ENCODE measurements at places on chromosomes 7 and 10.
A peak's percentile ranks its signal among the peaks of the same experiment; 100 is the strongest.

DNA sequence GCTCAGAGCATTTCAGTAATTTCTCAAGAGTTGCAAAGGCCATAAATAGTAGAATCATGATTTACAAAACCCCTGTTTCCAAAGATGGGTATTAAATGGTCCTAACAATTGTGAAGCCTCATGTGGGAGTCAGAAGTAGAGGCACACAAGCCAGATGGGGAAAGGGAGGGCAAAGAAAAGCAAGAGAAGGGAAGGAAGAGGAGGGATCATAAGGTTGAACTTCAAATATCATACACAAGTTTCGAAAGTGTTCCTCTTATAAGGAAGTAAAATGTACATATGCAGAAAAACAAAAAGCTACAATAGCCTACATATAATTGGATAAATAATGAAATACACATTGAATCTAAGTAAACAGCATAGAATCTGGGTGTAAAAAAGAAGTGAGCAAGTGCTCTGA, 6.0 kb downstream of the LIPN start:
- DNase-seq, result no peak

- peak; percentile 33 for DNase-seq
These were observed 24.6 kb upstream of the INMT start for GRCh38 chr7:30727061-30727945.

- no peak for DNase-seq
These were observed 31.2 kb downstream of the MYL10 start for GRCh38 chr7:101597941-101598340.

- no peak for DNase-seq
These were observed 42.3 kb upstream of the SP8 start for GRCh38 chr7:20828947-20829346.

DNA sequence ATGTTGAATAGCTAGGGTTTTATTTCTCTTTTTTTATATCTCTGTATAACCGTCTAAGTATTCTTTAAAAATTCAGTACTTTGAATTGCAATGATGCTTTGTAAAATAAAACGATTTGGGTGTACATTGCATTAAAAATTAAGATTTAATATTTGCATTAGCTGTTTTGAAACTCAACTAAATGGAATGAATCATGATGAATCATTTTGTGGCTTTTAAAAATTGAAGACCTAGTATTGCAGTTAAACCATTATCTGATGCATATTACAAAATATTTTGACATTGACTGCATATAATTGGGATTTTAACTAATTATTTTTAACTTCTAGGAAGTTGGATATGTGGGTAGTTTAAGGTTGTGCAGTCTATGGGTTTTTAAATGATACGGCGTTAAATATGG, 314.0 kb downstream of the CDK14 start:
- peak; percentile 35 for DNase-seq

- peak; percentile 24 for DNase-seq
These were observed 85.8 kb downstream of the HIF1AN start for GRCh38 chr10:100621360-100622205.

GRCh38 chr10:125156739-125157480, 3.5 kb downstream of the CTBP2 start:
- no peak for DNase-seq

- peak; percentile 79 for DNase-seq
These were observed 40.8 kb downstream of the PRPS1L1 start for GRCh38 chr7:17986851-17987250.

DNA sequence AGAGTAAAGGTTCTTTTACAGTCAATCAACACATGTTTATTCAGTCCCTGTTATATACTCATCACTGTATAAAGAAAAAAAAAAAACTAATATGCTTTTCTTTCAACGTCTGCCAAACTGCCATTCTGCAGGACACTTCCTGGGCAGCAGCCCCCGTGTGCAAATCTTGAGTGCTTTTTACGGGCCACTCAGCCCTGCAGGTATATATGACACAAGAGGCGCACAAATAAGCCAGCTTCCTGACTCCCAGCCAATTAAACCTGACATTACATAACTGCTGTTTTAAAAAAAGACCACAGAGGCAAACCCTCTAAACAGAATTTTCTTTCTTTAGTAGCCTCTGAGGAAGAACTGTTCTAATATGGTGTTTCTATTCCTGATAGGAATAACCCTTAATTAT, 263.0 kb upstream of the NEBL start:
- no peak for DNase-seq

- peak; percentile 16 for DNase-seq
These were observed 27.4 kb upstream of the ZNF438 start for GRCh38 chr10:31058795-31059703.

GRCh38 chr10:50416181-50416824, 165.0 kb upstream of the ASAH2 start:
- peak; percentile 49 for DNase-seq

- DNase-seq, result peak; percentile 49
These were observed 74.8 kb downstream of the ZRANB1 start for GRCh38 chr10:125016611-125017202.

DNA sequence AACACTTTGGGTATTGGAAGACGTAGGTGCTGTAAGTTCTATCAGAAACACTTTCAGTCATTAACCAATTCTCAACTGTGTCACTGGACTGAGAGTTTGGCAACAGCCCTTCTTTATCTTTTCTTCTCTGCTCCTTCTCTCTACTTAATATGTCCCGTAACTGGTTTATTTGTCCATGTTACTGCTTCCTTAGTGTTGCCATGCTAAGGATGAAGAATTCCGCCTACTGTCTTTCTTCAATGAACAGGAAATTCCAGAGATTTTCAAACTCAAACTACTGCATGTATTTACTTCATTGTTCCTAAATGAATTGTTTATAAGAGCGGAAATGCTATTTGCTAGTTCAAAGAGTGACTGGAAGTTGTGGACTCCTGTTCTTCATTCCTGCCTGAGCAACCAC, 143.7 kb downstream of the TAX1BP1 start:
- no peak for DNase-seq

DNA sequence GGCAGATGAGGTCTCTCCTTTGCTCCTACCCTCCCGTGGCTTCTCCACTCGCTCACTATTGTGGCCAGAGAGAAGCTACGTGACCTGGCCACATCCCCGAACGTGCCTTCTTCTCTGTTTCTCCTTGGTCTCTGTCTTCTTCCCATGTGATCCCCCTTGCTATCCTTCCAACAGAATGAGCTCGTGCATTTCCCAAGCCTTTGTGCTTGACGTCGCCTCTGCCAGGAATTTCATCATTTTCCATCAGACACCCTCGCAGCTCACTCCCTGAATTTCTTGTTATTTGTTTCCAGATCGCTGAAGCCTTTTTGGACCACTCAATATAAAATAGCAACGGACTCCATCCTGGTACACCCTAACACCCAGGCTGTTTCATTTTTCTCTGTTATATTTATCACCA, 13.8 kb upstream of the INHBA start:
- peak; percentile 54 for DNase-seq

GRCh38 chr7:134886353-134887057, 99.8 kb upstream of the AGBL3 start:
- DNase-seq, result peak; percentile 77

DNA sequence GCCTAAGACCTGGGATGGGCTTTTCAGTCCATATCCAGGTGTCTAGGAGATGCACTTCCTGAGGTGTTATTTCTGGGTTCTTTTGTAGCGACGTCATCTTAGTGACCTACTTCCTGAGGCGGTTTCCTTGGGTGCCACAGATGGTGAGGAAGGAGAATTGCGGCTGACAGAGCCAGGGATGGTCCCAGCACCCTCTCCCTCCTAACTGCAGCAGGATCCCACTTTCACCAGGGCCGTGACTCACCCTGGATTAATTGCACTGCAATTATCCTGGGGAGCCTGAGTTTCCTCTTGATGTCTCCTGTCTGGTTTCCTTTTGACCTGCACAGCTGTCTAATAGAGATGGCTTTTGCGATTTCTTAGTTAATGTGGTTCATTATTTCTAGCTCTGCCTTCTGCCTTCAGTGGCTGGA, 271.7 kb downstream of the TCF7L2 start:
- DNase-seq, result peak; percentile 5

DNA sequence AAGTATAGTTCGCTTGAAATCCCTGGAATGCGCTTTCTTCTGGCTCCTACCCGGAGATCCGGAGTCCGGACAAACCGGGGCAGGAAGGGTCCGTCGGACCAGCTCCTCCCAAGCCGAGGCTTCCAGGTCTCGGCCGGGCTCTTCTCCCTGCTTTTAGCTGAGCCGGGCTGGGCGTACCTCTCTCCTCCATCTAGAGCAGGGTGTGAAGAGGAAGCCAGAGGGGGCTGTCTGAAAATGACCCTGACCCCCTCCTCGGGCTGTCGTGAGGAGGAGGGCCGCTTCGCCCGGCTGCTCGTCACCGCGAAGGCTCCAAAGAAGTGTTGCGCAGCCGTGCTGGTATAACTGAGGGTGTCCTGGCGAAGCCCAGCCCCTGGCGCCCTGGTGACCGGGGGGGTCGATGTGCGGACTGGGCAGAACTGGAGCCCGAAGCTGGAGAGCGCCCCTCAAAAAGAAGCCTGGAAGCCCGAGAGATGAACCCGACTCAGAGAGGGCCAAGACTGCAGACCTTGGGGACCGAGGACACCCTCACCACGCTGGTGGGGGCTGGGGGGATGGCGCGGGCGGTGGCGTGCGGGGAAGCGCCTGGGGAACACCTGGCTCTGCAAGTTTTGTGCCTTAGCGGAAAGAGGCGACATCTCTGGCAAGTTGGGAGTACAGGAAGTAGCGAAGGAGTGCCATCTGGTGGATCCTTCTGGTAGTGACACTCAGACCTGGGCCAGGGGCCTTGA, 5.7 kb downstream of the KAZALD1 start:
- DNase-seq, result peak; percentile 83

GRCh38 chr10:96309628-96310320, 5.5 kb downstream of the DNTT start:
- no peak for DNase-seq

DNA sequence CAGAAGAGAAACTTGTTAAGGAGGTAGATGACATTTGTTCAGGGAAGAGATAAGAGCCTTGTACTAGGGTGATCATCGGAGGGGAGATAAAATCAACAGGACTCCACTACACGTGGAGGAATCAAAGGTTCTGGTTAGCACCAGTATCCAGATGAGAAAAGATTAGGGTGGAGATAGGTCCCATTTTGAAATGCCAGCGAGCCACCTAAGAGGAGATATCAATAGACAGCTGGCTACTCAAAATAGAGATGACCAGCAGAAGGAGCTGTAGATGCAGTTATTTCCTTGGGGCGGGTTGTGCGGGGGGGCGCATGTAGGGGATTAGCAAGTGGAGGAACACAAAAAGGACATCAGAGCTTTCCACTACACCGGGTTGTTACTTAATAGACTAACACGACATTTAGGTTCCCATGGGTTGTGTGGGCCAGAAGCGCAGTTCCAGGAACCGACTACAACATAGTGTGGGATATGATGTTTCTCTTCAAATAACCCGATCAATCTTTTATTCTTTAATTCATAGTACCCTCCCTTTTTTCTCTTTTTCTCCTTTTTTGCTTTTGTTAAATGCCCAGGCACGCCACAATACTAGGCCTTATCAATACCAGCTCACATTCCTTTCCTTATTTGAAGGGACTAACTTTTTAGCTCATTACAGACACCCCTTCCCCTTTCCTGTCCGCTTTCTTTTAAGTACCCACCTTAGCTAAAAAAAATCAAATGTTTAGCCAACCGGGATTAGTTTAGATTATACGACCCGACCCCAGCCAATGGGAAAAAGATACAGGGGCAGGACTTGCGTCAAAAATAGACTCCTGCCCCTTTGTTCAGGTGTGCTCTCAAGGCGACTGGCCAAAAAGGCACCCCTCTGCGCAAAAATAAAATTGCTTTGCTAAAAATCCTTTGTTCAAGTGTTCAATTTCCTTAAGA, 2.0 kb upstream of the KIF11 start:
- DNase-seq, result peak; percentile 67

- peak; percentile 89 for DNase-seq
These were observed 106.5 kb downstream of the TCF7L2 start for GRCh38 chr10:113056441-113057021.

DNA sequence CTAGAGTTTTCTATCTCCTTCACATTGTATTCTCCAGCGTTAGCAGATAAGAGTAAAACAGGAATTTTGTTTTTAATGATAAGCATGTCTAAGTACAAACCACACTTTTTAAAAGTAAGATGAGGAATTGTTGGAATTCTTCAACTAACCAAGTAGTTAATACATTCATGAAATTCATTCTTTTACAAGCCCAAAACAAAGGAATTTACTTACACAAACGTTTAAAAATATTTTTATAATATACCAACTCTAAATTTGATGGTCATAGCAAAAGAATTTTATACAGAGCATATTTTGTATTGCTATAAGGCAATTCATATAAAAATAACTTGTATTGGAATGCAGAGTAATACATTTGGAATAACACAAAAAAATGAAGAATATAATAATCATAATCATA, 51.3 kb downstream of the TWIST1 start:
- DNase-seq, result no peak
